ENCODE measurements at places on chromosomes 13 and 19. TPM values are rescaled to one million over a fixed set of nuclear protein-coding genes. Genes with fewer than 3 reads are reported as not detected.

- no peak overlapping the region for H3K4me3 ChIP-seq
- no peaks in the 10 kb centered on the region for H3K27me3 ChIP-seq
- peaks cover 12% of the 10 kb centered on the region for H3K4me1 ChIP-seq
- peaks cover 15% of the 10 kb centered on the region for H3K36me3 ChIP-seq
- H3K27ac ChIP-seq: no peak overlapping the region
Observed at GRCh38 chr19:55597501-55597921, 1.8 kb downstream of the FIZ1 start.

The SHISA2 gene
- total RNA-seq: not detected

The ZNF440 gene
- 21.4 TPM for total RNA-seq

DNA sequence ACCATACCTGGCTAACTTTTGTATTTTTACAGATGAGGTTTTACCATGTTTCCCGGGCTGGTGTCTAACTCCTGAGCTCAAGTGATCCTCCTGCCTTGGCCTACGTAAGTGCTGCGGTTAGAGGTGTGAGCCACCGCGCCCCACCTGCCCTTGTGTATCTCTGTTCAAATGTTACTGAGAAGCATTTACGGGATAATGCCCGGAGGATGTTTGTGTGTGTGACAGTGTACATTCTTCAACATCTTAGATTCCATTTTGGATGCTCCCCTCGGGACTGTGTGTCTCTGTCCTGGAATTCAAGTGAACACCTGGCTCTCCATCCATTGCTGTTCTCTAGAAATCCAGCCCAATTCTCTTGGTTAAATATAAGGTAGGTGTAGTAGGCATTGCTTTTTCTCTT lies 93.7 kb downstream of the NLRP12 start:
- H3K27ac ChIP-seq: no peak overlapping the region
- H3K4me3 ChIP-seq: no peak overlapping the region
- H3K27me3 ChIP-seq: no peaks in the 10 kb centered on the region
- H3K4me1 ChIP-seq: no peaks in the 10 kb centered on the region

The CYP4F12 gene
- 76.1 TPM for total RNA-seq

GRCh38 chr19:1847348-1847683 lies 967 bp downstream of the REXO1 start:
- H3K27ac ChIP-seq: peak overlapping the region; percentile 98
- H3K27me3 ChIP-seq: no peaks in the 10 kb centered on the region
- H3K4me1 ChIP-seq: peaks cover 63% of the 10 kb centered on the region
- no peaks in the 10 kb centered on the region for H3K36me3 ChIP-seq
- no peak for DNase-seq

DNA sequence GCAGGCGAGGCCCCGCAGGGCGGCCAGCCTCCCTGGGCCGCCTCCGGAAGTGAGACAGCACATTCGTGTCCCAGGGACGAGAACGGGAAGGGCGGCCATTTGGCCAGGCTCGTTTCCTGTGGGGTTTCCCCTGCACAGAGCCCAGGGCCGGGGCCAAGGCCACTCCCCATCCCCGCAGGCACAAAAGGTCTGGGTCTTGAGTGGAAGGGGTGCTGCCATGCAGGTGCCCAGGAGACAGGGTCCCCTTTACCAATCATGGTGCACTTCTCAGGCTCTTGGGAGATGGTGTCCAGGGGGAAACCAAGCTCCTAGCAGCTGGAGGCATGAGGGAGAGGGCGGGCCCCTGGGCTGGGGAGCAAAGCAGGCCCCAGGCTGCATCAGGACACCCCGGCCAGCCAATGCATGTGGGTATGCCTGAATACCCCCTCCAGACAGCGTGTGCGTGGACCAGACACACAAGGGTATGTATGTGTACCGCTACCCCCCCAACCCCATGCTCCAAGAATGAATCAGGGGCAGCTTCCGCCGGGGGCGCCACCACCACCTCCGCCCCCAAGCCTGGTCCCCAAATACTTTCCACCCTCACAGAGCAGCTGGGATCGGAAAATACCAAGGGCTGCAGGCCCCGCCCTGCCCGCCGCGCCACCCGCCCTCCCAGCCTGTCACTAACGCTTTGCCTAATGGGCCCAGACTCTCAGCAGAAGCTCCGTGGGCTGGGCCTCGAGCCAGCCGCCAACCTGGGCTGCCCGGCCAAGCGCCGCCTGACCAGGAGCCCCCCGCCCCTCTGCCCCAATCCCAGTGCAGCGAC lies 37.6 kb upstream of the NANOS3 start:
- H3K27ac ChIP-seq: peak overlapping the region; percentile 100
- DNase-seq: peak; percentile 92
- no peaks in the 10 kb centered on the region for H3K36me3 ChIP-seq
- H3K4me1 ChIP-seq: peaks cover 88% of the 10 kb centered on the region
- no peaks in the 10 kb centered on the region for H3K27me3 ChIP-seq
- H3K4me3 ChIP-seq: peak overlapping the region; percentile 100

The KIR3DL1 gene
- not detected for total RNA-seq

The TUBB4A gene
- 5.6 TPM for total RNA-seq

DNA sequence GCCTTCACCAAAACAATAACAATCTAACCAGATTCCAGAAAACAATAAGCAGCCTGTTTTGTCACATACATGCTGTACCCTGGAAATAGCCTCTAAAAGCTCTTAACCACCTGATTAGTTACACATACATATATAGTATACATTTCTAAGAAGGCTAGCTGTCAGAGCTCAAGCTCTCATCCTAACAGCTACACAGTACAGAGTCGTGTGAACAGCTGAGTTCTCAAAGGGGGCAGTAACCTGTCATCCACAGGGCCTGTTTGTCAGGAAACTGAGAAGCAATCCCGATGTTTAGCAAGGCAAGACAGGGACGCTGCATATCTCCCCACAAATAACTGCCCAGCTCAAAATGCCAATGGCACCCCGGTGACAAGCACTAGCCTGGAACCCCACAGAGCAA lies 56.9 kb downstream of the STK24 start:
- peaks cover 64% of the 10 kb centered on the region for H3K4me1 ChIP-seq
- DNase-seq: no peak
- H3K36me3 ChIP-seq: peaks cover 18% of the 10 kb centered on the region
- H3K27ac ChIP-seq: peak overlapping the region; percentile 62
- H3K27me3 ChIP-seq: no peaks in the 10 kb centered on the region
- H3K4me3 ChIP-seq: no peak overlapping the region

DNA sequence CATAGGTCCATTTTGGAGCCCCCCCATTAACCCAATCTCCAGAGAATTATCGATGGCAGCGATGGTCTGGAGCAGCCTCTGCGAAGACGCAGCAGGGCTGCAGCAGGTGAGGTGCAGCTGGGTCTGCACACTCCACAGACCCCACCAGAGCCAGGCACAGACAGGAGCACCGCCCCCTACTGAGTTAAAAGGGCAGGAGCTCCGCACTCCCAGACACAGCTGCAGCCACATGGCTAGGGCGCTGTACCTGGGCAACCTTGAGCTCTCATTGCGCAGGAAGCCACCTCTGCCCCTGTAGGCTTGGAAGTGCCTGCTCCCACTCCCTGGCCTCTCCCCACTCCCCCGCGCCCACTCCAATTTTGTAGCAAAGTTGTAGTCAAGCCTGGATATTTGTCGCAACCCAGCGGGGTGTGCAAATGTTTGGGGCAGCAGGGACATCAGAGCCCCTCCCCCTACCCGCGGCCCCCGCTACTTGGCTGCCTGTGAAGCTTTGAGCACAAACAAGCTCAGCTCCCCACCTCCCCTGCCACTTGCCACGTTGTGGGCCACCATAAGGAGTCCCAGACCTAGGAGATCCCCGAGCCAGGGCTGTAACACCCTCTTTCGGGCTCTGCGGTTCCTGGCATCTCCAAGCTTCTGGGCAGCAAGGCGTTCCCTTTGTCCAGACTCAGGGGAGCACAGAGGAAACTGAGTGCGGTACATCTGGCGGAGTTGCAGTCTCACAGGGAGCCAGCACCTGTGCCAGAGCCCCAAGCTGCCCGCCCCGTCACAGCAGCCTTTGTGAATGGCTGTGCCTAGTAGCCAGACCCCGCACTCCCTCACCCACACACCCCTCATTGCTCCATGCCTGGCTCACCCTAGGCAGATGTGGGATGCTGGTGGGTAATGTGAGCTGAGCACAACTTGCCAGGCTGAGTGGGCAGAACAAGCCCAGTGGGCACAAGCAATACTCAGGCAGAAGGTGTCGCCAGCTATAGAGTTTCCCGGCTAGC lies 949.7 kb upstream of the SLITRK1 start:
- no peaks in the 10 kb centered on the region for H3K27me3 ChIP-seq
- no peak for DNase-seq
- no peaks in the 10 kb centered on the region for H3K36me3 ChIP-seq
- no peak overlapping the region for H3K4me3 ChIP-seq

GRCh38 chr13:94109715-94110374 lies 369.6 kb downstream of the DCT start:
- no peaks in the 10 kb centered on the region for H3K4me1 ChIP-seq
- H3K4me3 ChIP-seq: no peak overlapping the region
- no peak overlapping the region for H3K27ac ChIP-seq
- H3K36me3 ChIP-seq: no peaks in the 10 kb centered on the region

Data from vagina (tissue), 2 donors.